NCI-H1092 (cell line): ENCODE measurements at places on chromosomes 1 and 21.

- no peak for DNase-seq
Observed at GRCh38 chr21:42448686-42449085, 45.0 kb downstream of the UBASH3A start.

DNA sequence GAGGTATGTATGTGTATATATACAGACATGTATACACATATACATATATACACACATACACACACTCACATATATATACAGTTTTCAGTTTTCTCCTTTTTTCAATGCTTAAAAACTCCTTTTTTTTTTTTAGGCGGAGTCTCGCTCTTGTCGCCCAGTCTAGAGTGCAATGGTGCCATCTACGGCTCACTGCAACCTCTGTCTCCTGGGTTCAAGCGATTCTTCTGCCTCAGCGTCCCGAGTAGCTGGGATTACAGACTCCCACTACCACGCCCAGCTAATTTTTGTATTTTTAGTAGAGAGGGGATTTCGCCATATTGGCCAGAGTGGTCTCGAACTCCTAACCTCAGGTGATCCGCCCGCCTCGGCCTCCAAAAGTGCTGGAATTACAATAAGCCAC is 27.0 kb downstream of the STYXL2 start:
- no peak for DNase-seq

GRCh38 chr1:117674521-117675400 is 68.9 kb downstream of the TENT5C start:
- DNase-seq, result no peak

DNA sequence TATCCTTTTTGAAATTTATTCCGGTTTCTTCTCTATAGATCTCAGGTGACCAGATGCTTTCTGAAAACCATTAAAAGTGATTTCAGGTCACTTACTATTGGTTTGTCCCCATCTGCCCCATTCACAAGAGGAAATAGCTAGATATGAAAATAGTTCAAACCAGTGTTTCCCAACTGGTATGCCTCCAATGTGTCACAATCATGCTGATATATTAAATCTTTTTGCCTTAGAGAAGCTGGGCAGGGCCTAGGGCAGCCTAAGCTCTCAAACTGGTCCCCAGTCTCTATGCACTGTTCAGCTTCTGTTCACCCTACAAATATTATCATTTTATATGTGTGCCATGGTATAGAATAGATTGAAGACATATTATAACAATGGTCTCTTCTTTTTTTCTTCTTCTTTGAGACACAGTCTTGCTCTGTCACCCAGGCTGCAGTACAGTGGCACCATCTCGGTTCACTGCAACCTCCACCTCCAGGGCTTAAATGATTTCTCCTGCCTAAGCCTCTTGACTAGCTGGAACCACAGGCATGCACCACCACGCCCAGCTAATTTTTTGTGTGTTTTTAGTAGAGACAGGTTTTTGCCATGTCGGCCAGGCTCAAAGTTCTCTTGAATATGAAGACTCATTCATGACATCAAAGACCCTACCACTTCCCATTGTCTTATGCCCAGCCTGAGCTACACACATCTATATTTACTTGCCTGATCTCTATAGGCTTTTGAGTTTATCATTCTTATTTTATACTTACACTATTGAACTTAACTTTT is 15.7 kb downstream of the PTPN22 start:
- no peak for DNase-seq

- no peak for DNase-seq
Observed at GRCh38 chr1:43930168-43930948, 3.2 kb upstream of the ARTN start.

- DNase-seq, result no peak
Observed at GRCh38 chr1:31792116-31792515, 23.7 kb downstream of the SPOCD1 start.

DNA sequence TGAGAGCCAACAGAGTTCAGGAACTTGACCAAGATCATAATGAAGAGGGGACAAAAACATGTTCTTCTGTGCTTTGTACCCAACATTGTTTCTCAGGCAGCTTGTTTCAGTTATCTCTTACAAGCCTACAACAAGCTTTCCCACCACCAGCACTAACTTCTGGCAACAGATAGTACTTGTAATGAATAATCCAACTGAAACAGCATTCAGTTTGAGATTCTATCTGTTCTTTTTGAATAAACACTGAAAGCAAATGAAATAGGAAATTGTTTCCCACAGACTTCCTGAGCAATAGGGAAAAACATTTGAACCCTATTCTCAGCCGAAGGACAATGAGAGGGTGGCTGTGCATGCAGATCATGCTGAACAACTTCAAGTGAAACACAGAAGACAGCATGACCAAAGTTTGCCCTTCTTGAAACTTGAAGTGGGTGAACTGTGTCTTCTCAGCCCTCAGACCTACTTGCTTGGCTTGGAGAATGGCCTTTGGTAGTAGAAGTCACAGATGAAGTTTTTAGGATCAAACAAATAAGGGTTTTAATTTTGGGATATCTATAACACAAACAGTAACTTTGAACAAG is 11.2 kb upstream of the HOOK1 start:
- no peak for DNase-seq

DNA sequence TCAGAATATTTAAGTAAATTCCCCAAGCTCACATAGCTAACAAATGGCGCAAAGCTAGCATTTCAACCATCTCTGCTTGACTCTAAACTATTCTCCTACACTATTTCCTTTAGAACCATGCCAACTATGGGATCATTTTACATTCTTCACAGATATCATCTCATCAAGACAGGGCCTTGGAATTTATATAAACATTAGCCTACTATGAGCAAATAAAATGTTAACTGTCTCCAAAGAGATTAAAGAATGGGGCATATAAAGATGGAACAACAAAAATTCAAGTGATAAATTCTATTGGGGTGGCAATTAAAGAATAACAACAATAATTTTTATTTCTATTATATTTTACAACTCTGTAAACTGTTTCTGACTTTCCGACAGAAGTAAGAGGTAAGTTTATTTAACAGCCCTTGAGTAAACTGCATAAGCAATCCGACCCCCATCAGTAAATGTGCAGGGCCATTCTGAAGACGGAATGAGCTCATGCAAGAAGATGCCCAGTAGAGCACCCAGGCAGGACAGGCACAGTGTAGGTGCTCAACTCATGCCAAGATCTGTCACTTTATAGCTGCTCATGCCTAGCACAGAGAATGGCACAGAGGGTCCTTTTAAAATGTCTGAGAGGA is 261.9 kb downstream of the VAV3 start:
- no peak for DNase-seq

DNA sequence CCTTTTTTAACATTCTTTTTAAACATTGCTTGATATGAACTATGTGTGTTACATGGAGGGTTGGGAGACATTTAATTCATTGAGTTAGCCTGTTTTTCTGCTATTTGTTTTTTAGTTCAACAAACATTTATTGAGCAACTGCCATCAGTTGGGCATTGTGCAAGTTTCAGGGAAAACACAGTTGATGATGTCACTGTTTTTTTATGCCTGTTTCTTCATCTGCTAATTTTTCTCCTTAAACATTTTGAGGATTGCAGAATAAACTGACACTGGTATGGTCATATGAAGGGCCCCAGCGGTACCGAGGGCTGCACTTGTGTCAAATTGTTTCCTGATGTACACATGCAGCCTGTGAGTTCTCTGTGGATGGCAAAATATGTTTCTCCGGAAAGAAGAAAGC is 253.0 kb downstream of the FGGY start:
- no peak for DNase-seq

GRCh38 chr1:242824435-242824834 is 299.9 kb upstream of the PLD5 start:
- DNase-seq, result no peak

GRCh38 chr1:187033693-187034390 is 205.1 kb downstream of the PLA2G4A start:
- no peak for DNase-seq

DNA sequence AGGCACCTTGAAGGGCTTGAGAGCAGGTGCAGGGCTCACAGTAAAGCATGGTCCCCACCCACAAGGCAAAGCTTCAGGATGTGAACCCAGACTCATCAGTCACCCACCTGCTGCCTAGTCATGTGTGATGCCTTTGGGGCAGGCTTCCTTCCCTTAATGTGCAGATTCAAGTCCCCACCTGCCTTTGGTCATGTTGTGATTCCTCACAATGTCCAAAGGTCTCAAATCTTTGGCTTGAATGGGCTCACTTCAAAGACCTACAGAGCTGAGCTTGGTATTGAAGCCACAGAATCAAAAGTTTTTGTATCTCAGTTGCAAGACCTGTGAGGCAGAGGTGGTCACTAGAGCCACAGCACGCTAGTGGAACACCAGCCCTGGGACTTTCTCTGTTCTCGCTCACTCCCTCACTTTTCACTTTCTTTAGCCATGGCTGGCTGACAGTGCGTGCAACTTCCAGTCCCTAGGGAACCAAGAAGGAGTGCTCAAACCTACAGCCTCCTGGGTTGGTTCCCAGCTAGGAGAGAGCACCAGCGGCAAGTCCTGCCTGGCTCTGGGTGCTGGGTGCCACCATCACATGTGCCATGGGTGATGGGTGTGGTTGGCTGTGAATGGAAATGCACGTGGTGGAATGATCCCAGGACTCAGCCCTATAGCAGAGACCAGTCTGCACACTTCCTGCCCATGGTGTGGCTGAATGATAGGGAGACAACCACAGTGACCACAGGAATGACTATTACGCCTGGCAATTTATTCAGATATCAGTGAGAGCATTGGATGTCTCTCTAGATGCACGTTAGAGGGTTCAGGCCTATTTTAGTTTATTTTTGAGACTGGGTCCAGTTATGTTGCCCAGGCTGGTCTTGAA is 26.4 kb upstream of the CLIC6 start:
- no peak for DNase-seq

GRCh38 chr1:207703712-207704111 is 48.1 kb upstream of the CD46 start:
- no peak for DNase-seq

- no peak for DNase-seq
Observed at GRCh38 chr1:160226623-160227022, 21.4 kb downstream of the PEA15 start.

DNA sequence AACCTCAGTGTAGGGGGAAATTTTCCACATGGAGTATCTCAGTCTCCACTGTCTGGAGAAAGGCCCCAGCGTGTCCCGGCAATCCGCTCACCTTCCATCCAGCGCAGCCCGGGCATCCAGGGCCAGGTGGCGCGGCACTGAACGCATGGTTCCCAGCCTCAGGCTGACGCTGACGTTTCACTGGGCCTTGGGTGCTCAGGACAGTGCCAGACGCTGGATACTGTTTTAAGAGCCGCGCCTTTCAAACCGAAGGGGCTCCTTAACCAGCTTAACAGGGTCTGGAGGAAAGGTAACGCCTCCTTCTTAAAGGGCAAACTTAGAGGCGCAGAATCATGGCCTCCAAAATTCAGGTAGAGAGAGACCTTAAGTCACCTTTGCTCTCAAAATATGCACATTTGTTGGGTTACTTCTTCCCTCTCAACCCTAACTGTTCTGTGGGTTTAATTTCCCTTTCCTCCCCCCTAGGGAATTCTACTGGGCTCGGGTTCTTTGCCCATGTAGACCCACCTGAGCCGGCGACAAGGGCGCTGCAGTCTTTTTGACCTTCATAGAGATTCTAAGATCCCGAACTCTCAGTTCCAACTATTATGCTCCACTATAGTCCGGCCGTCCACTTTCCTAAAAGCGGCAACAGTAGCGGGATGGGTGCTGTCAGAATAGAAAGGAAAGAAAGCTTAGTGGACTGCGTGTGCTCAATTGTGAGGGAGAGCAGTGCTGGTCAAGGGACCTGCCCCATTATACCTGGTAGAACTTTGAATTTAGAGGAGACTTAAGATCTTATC is 3.5 kb upstream of the LHX9 start:
- no peak for DNase-seq

DNA sequence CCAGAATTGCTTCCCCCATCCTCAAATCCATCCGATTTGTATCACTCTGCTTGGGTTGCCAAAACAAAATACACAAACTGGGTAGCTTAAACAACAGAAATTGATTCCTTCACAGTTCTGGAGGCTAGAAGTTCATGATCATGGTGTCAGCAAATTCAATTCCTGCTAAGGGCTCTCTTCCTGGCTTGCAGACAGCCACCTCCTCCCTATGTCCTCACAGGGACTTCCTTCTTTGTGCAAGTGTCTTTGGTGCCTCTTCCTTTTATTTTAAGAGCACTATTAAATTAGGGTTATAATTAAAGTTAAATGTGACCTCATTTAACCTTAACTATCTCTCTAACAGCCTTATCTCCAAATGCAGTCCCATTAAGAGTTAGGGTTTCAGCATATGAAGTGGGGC is 112.8 kb downstream of the PLPP3 start:
- DNase-seq, result no peak

DNA sequence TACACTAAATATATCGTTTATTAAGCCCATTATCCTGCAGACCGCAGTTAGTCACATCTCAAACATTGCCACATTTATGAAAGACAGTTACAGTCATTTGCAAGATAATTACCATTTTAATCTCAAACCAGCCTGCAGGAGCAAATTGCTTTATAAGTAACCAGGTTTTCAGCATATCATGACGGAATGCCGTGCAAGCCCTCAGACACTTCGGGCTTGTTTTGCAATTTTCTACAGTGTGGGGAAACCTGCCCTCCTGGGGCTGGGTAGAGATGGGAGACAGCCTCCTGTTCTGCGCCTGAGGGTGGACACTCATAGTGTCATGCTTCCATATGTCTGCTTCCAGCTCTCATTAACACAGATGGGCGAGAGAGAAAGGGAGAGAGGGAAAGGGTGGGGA is 563.9 kb downstream of the NPHP4 start:
- DNase-seq, result no peak

DNA sequence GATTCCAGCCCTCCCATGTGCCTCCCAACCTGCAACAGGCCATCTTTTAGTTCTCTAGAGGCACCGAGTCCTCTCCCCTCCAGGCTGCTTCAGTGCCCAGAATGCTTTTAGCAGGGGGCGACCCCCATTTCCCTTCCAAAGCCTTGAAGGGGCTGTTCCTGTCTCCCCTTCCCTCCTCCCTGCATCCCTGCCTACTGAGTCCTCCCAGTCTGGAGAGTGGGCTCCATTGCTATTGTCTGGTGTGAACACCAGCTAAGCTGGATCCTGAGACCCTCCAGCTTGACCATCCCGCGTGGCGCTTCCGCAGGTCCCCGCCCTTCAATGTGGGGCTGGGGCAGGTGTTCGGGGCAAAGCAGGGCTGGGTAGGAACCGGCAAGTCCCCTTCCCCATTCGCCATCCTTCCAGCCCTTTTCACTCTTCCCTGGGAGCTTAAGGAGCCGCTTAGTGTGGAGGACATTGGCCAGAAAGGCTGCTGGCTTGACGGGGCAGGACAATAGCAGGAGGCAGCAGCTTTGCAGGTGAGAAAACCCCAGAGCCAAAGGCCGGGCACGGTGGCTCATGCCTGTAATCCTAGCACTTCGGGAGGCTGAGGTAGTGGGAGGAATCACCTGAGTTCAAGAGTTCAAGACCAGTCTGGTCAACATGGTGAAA is 32.2 kb downstream of the PADI6 start:
- no peak for DNase-seq

GRCh38 chr1:83318366-83318765 is 680.6 kb downstream of the TTLL7 start:
- no peak for DNase-seq

DNA sequence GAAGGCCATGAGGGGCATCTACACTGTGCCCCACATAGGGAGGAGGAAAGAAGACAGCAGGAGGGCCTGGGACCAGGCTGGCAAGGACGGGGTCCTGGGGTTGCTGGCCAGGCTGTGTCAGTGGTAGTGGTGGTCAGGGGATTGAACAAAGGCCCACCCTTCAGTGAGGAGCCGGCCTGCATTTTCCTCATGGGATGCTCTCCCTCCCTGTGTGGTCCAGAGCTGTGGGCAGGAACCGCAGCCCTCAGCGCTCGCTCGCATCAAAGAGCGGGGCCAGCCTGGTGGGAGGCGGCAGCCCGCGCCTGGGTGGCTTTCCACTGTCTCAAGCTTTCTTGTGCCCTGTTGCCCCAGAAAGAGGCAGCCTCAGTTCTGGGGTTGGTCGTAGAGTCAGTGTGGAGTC is 24.8 kb downstream of the LHX4 start:
- DNase-seq, result no peak
